GM04504 (cell line): ENCODE measurements at places on chromosomes 5 and 9.

- no peak for DNase-seq
Measured at GRCh38 chr5:88877826-88878225, 5.2 kb downstream of the MEF2C start.

GRCh38 chr5:125576822-125577221 lies 830.4 kb upstream of the ZNF608 start:
- DNase-seq: no peak

- DNase-seq: no peak
Measured at GRCh38 chr5:7824995-7825394, 25.9 kb downstream of the CFAP90 start.

- no peak for DNase-seq
Measured at GRCh38 chr5:150442699-150443080, 6.8 kb downstream of the RPS14 start.

- no peak for DNase-seq
Measured at GRCh38 chr5:112917453-112917995, 4.5 kb downstream of the REEP5 start.

- DNase-seq: no peak
Measured at GRCh38 chr5:1012313-1012841, 3.8 kb downstream of the NKD2 start.

DNA sequence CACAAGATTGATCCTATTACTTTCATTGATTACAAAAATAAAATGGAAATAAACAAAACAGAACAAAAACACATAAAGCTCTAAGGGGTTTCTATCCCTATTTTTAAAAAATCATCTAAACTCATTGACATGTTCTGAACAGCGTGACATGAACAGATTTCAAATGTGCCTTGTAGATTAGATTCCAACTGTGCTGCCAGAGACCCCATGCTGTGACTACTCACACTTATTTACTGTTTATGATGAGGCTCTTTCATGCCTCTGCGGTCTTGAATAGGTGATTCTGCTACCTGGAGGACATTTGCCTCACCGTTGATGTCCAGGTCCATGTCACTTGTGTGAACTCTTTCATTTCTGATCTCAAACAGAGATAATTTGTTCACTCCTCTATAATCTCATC lies 990.2 kb downstream of the CDH12 start:
- no peak for DNase-seq

DNA sequence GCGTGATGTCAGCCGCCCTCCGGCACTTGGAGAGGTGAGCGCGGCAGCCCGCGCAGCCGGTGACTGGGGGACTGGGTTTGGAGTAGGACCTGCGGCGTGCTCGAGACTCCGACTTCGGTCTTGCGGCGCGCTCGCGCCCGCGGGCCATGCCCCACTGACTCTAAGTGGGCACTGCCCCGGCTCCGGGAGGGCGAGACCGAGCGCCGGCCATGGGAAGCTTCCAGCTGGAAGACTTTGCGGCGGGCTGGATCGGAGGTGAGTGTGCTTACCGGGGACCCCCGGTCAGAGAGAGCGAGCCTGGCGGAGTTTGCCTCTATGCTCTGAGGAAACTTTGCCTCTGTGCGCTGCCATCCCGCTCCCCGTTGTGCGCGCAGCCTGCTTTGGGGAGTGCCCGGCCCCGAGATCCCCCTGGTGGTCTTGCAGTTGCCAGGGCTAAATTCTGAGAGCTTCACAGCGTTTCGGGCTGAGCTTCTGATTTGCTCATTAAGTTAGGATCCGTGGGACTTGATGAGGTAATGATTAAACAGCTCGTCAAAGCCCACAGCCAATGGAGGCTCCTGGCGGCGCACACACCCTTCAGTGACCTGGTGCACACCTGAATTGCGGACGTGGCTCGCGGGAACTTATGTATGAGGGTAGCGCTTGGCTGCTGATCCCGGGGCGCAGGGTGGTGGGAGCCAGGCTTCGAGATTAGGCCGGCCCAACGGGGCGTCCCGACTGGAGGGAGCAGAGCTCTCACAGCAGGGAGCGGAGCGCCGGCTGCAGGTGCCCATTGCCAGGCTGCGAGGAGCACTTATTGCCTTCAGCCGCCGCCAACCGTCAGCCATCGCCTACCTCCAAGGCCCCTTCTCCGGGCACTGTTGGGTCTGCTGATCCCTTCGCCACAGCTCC lies at the start of gene SLC25A48:
SLC25A48 (plus strand) TSS at position 25 of the 891 bp plus-strand sequence; CDS start at position 210, 185 bp downstream.
- DNase-seq: no peak

GRCh38 chr5:74334062-74334761 lies 306.3 kb downstream of the ENC1 start:
- DNase-seq: no peak

DNA sequence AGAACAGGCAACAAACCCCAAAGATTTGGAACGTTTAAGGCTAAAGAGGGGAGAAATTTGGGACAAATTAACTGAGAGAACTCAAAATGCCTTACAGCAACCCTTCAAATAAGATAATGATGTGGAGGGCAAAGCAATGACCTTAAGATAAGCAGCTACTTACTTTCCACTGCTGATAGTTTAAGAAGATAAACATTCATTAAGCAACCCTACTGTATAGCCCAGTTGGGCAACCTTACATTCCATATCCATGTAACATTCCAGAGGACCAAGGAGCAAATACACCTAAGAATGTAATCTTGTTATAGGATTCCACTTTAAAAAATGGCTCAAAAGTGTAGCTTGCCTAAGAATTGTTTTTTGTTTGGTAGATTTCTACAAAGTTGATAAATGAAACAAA lies 14.8 kb downstream of the ETF1 start:
- no peak for DNase-seq

- DNase-seq: no peak
Measured at GRCh38 chr5:43409809-43410271, 2.4 kb downstream of the CCL28 start.

GRCh38 chr5:57716661-57717060 lies 234.1 kb upstream of the ACTBL2 start:
- no peak for DNase-seq

DNA sequence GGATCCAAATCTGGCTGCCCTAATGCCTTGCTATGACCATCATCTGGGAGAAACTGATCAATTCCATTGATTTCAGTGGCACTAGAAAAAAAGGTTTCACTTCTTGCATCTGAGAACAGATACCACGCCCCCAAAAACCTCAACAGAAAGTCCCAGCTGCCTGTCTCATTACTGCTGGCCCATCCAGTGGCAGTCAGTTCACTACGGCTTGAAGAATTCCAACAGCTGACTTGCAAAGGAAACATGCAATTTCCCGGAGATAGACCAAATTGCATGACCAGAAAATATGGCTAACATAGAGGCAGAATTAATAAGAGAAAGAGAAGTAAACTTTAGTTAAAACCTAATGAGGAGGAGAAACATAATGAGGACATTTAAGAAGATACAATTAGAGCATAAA lies 48.6 kb downstream of the UGCG start:
- no peak for DNase-seq

GRCh38 chr5:74127381-74128320 lies 501.7 kb downstream of the ARHGEF28 start:
- DNase-seq: no peak
